ENCODE measurements at places on chromosomes 1 and 21. TPM values are rescaled to one million over a fixed set of nuclear protein-coding genes. Genes with fewer than 3 reads are reported as not detected.

DNA sequence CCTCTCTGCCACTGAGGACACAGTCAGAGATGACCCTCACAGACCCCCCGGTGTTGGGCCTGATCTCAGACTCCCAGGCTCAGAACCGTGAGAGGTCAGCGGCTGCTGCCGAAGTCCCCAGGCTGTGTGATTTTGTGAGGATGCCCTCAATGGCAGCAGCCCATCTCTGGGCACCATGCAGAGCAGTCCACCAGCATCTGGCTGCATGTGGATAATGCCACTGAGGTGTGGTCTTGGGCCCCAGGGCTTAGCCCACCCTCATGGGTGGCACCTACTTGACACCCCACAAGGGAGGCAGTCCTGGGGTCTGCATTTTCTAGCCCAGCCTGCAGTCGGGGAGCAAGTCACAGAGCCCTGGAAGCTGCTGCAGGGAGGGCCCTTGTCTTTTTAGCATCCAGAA lies 5.5 kb upstream of the ACTRT2 start:
- H3K4me1 ChIP-seq = no peaks in the 10 kb centered on the region
- DNase-seq = no peak
- H3K4me3 ChIP-seq = no peak overlapping the region
- H3K27me3 ChIP-seq = peaks cover 9% of the 10 kb centered on the region

The ACTA1 gene
- total RNA-seq = 1.2 TPM

DNA sequence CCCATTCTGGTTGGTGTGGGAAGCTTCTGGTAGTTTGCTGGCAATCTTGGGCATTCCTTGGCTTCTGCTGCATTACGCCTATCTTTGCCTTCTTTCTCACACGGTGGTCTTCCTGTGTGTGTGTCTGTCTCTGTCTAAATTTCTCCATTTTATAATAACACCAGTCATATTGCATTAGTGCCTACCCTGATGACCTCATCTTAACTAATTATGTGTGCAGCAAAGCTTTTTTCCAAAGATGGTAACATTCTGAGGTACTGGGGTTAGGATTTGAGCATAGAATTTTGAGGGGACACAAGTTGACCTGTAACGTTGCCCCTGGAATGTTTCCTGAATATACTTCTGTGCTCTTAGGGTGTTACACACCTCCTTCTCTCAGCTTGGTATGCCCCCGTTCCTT lies 77.1 kb downstream of the DYRK1A start:
- no peak overlapping the region for H3K27ac ChIP-seq
- H3K27me3 ChIP-seq = no peaks in the 10 kb centered on the region
- peaks cover 6% of the 10 kb centered on the region for H3K4me1 ChIP-seq
- DNase-seq = no peak
- no peak overlapping the region for H3K4me3 ChIP-seq

GRCh38 chr1:25695090-25695770 lies 78.6 kb downstream of the MAN1C1 start:
- DNase-seq = peak; percentile 73
- no peaks in the 10 kb centered on the region for H3K36me3 ChIP-seq

GRCh38 chr1:19799230-19800075 lies at the start of gene TMCO4:
TSS of gene TMCO4 (minus strand) at chr1:19799916. CDS start at chr1:19780758, 19,158 bp downstream.
- H3K36me3 ChIP-seq = no peaks in the 10 kb centered on the region
- H3K4me1 ChIP-seq = peaks cover 19% of the 10 kb centered on the region
- peak within 1 kb of the TSS; percentile 67 for H3K27ac ChIP-seq
- H3K4me3 ChIP-seq = peak within 1 kb of the TSS; percentile 65

- no peaks in the 10 kb centered on the region for H3K27me3 ChIP-seq
- no peak overlapping the region for H3K27ac ChIP-seq
- no peak overlapping the region for H3K4me3 ChIP-seq
- no peaks in the 10 kb centered on the region for H3K4me1 ChIP-seq
- no peak for DNase-seq
- H3K36me3 ChIP-seq = no peaks in the 10 kb centered on the region
Measured at GRCh38 chr1:5834477-5835178, 157.6 kb downstream of the NPHP4 start.

DNA sequence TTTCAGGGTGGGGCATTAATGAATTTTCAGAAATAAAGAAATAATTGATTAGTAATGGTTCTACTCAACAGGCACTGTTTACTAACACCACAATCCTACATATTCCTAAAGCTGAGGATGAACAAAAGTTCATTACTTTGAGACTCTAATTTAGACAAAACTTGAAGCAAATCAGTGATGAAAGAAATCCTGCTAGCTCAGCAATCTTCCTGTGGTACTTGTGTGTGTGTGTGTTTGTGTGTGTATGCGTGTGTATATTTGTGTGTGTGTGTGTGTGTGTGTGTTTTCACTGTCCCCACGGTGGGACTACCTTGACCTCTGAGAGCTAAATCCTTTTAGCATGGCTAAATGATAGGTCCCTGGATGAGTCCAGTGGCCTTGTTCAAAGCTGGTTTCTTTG lies 48.5 kb upstream of the RAB3GAP2 start:
- no peak overlapping the region for H3K4me3 ChIP-seq
- H3K4me1 ChIP-seq = no peaks in the 10 kb centered on the region
- DNase-seq = no peak
- no peak overlapping the region for H3K27ac ChIP-seq

DNA sequence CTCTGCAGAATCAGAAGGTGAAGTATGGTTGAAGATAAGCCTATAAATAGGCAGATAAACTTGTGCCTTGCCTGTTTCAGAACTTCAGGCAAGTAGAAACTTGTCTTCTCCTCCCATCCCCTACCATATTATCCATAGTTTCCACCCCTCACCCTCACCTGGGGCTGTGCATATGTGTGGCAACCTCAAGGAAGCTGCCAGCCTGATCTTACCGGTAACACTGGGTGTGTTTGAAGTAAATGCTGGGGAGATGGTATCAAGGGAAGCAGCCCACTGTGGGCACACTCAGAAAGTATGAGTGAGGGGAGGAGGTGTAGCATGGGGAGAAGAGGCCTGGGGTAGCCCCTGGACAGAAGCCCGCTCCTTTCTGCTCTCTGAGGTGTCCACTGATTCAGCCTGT lies 14.5 kb downstream of the VANGL2 start:
- H3K27me3 ChIP-seq = no peaks in the 10 kb centered on the region
- no peaks in the 10 kb centered on the region for H3K36me3 ChIP-seq
- H3K4me3 ChIP-seq = no peak overlapping the region
- no peak overlapping the region for H3K27ac ChIP-seq
- H3K4me1 ChIP-seq = no peaks in the 10 kb centered on the region
- no peak for DNase-seq

DNA sequence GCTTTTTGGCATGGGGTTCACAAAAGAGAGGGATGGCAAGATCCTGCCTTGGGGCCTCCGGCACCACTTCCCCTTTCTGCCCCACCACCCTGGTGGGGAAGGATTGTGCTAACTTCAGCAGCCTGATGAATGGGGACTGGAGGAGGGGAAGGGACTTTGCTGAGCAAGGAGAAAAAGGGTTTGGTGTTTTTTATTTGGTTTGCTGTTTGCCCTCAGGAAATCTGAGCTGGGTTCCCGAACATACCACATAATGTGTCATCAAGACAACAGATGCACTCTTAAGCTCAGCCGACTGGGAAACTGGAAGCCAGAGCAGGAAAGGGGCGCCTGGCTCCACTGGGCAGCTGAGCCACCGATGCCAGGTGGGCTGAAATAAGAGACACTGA lies 19.8 kb downstream of the OLFML2B start:
- H3K4me3 ChIP-seq = no peak overlapping the region
- H3K4me1 ChIP-seq = peaks cover 8% of the 10 kb centered on the region
- H3K27ac ChIP-seq = peak overlapping the region; percentile 75
- no peak for DNase-seq
- no peaks in the 10 kb centered on the region for H3K27me3 ChIP-seq
- no peaks in the 10 kb centered on the region for H3K36me3 ChIP-seq

- H3K4me1 ChIP-seq = no peaks in the 10 kb centered on the region
- no peaks in the 10 kb centered on the region for H3K36me3 ChIP-seq
Measured at GRCh38 chr1:14987829-14988603, 165.5 kb upstream of the TMEM51 start.

The AKIRIN1 gene
- 47.5 TPM for total RNA-seq
